ENCODE measurements at places on chromosomes 5 and 9.

GRCh38 chr5:126647071-126647470, 46.3 kb downstream of the PHAX start:
- no peak for DNase-seq

DNA sequence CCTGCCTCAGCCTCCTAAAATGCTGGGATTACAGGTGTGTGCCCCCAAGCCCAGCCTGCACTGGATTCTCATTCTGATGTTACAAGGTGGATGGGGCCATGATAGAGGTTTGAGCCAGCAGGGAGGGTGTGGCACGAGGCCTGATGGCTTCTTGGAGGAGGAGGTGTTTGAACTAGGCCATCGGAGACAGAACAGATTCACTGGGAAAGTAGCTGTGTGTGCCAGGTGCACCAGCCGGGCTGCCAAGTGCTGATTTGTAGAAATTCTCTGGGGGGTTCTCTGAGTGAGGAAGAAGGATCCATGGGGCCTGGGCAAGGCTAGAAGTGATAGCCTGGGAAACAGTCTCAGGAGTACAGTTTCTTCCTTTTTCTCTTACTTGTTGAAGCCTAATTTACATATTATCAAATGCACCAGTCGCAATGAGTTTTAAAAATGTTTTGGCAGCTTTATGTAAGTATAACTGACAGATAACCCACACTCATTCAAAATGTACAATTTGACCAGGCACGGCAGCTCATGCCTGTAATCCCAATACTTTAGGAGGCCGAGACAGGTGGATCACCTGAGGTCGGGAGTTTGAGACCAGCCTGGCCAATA, 31.1 kb upstream of the STXBP1 start:
- no peak for DNase-seq

DNA sequence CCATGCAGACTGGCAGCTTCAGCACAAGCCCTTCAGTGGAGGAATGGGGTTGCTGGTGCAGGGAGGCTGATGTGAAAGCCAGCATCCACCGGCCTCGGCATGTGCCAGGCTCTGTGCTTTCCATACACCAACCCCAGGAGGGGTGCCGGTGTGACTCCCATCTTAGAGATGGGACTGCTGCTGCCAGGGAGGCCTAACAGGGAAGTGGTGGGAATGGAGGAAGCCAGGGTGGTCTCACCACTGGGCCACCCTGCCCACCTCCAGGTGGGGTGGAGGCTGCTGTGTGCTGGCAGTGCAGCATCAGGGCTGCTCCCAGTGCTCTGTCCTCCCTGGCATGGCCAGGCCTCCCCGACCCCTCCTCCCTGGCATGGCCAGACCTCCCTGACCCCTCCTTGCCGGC, 32.8 kb upstream of the PITX1 start:
- no peak for DNase-seq

DNA sequence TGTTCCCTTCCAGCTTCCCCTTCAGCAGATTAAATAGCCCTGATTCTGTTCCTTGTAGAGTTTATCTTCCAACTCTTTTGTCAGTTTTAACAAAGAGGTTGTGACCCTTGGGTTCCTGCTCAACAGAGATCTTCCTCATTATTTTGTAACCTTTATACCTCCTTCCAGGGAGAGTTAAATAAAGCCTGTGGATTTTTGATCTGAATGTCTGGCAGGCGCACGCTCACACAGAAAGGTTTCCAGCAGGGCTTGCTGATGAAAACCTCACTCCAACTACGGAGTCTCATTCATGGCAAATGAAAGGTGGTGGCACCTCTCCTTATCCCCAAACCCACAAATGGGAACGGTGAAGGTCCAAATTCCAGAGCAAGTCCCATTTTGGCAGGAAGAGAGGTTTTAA, 129.0 kb downstream of the SREK1 start:
- DNase-seq = no peak

DNA sequence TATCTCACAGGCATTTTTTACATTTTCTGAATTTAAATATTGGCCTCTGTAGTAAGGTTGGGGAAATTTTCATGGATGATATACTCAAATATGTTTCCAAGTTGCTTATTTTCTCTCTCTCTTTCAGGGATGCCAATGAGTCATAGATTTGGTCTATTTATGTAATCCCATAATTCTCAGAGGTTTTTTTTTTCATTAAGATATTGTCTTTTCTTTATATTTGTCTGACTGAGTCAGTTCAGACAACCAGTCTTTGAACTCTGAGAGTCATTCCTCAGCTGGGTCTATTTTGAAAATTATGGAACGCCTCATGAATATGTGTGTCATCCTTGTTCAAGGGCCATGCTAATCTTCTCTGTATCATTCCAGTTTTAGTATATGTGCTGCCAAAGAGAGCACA, 223.2 kb downstream of the PCSK1 start:
- no peak for DNase-seq

GRCh38 chr5:2471152-2471879, 280.2 kb downstream of the IRX2 start:
- DNase-seq = no peak

DNA sequence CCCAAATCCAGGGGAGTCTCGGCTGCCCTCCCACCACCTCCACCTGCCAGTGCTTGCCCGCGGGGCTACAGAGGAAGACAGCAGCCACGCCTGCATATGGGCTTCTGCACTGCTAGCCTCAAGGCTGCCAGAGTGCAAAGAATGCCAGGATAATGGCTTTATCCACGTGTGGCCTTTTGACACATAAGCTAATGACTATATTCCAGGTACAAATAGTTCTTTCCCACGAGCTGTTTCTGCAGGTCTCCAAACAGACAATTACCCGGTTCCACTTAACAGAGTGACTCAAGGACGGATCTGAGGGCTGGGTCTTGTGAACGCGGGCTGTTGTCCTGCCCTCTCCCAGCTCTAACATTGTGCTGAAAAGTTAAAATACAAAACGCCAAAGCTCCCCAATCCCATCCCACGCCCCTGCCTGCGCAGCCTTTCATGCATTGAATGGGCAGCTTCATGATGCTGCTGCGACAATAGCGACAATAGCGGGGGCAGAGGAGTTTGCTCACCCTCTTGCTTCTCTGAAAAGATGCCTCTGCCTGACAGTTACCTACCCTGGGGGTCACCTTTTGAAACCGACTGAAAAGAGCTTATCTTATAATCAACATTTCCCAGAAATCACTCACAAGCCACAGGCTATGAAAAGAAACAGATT, 39.1 kb upstream of the MSH3 start:
- no peak for DNase-seq

- DNase-seq = no peak
These were observed 687.3 kb upstream of the ST8SIA4 start for GRCh38 chr5:101590384-101590783.

DNA sequence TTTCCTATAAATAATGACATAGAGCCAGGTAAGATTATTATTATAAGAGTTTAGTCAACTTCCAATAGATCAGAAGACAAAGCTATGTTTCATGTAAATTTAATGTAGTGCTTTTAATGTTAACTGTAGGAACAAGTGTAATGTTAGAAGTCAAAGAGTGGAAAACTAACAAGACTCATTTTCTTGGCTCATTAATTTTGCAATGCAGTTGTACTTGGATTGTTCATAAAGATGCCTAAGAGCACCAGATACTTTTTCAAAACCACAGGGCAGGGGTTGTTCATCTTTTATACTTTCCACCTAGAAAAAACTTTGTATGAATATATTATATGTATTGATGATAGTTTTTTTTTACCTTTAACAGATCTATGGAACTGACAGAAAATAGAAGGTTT, 1705.3 kb upstream of the CDH9 start:
- DNase-seq = no peak

DNA sequence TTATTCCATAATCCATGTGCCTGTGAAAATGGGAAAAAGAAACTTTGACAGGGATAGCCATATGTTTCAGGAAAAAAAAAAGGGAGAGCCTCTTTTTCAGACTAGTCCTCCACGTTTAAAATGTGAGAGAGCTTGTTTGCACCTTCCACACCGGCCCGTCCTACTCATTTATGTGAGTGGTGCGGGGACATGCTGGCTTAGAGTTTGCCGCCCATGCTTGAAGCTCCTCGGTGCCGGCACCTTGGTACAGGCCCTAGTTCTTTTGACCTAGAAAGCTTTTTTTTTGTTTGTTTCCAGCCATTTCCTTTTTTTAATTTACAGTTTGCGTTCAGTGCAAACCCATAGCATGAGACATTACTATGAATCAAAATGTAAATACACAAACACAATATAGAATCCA, 27.8 kb downstream of the PSAT1 start:
- no peak for DNase-seq

DNA sequence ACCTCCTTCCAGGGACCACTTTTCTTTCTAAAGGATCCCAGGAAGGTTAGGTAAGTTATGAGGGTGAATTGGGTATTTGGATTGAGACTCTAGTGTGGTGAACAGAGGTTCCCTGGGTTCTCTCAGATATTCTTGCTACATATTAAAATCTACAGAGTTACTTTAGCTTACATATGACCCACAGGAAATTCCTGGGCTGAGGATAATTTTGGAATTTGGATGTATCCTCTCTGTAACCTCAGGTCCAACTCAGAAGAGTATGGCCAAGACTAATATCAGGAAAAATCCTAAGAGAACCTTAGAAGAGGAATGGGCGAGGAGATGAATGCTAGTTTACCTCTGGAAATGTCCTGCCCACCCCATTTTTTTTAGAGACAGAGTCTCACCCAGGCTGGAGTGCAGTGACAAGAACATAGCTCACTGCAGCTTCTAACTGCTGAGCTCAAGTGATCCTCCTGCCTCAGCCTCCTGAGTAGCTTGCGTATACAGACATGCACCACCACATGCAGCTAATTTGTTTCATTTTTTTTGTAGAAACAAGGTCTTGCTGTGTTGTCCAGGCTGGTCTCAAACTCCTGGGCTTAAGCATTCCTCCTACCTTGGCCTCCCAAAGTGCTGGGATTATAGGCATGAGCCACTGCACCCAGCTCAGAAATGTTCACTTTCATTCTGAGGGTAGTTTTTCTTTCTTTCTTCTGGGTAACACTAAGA, 196.4 kb downstream of the ARHGEF28 start:
- no peak for DNase-seq

DNA sequence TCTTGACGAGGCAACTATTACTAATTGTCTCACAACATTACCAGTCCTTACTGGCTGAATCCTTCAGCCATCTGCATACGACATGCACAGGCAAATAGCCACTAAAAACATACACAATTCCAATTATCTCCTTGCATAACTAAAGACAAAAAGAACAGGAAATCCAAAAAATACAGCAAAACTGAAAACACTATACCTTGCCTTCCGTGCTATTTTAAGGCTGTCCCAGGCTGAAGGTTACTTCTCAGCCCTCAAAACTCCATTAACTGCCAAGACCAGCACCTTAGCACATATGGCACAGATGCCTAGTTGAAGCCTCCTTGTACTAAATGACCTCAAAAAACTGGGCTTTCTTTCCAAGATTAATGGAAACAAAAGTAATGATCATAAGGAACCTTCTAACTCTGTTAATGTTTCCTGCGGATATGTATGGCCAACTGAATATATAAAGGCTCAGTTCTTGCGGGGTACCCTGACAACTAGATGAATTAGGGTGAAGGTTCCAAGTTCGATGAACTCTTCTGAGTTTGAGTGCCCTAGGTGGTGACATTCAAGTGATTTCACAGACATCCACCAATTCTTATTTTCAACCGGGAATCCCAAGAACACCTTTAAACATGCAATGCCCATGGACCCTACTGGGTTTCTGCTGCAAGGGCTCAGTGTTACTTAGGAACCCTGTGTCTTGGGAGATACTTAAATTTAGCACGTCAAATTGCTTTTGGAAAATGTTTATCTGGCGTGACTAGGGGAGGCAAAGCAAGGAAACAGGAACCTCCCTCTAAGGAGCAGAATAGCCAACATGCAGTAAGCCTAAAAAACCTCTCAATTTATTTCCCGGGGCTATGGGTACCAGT, 455.3 kb downstream of the RAB3C start:
- no peak for DNase-seq

GRCh38 chr5:40446910-40447309, 232.8 kb upstream of the PTGER4 start:
- DNase-seq = no peak

- DNase-seq = no peak
These were observed 2.9 kb downstream of the UIMC1 start for GRCh38 chr5:177003649-177004048.

DNA sequence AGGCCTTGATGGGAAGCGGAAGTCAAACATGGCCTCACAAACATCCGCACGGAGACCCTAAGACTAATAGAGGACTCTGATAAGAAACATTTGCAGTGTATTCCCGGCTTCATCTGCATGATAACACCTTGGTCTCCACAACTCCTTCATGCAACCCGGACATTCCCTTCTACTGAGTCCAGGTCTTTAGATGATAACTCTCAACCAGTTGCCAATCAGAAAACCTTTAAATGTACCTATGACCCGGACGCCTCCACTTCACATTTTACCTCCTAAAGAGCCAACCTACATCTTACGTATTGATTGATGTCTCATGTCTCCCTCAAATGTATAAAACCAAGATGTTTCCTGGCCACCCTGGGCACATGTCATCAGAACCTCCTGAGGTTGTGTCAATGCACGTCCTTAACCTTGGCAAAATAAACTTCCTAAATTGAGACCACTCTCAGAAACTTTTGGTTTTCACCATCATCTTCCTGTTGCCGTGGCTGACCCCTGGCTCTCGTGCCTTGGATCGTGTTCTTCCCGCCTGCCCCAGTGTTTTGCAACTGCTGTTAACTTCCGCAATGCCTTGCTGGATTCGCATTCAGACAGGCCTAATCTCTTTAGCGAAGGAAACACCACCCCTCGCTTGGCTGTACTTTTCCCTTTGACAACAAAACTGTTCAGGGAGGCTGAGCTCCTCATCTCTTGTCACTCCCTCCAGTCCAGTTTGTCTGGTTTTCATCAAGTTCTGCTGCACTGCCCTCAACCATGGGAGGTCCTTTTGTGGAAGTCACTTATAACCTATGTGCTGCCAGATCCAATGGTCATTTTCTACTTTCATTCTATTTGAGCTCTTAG, 1.1 kb upstream of the DAP start:
- DNase-seq = no peak

- DNase-seq = no peak
These were observed 190.4 kb downstream of the RGS3 start for GRCh38 chr9:113653746-113654604.

DNA sequence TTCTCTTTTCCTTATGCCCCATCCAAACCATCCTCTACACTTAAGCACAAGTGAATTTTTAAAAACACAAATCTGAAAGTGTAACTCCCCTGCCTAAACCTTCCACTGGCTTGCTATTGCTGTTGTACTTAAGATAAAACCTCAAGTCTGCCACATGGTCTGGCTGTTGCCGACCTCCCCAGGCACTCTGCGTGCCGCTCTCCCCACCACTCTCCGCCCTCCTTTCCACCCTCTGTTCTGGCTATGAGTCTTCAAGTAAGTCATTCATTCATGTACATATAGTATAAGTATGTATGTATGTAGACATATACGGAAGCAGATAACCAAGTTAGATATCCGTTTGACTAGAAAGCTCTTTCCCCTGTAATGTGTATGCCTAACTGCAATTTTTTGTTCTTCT, 94.7 kb upstream of the ANKRD55 start:
- no peak for DNase-seq

- no peak for DNase-seq
These were observed 90.2 kb downstream of the PLK2 start for GRCh38 chr5:58369513-58370190.

- no peak for DNase-seq
These were observed 1.7 kb upstream of the ALDH1B1 start for GRCh38 chr9:38390851-38391250.
